Heart left ventricle (tissue), 16 donors: ENCODE measurements at places on chromosomes 6 and 20.

GRCh38 chr6:150741633-150742200 lies 123.8 kb upstream of the MTHFD1L start:
- peak; percentile 25 for DNase-seq

DNA sequence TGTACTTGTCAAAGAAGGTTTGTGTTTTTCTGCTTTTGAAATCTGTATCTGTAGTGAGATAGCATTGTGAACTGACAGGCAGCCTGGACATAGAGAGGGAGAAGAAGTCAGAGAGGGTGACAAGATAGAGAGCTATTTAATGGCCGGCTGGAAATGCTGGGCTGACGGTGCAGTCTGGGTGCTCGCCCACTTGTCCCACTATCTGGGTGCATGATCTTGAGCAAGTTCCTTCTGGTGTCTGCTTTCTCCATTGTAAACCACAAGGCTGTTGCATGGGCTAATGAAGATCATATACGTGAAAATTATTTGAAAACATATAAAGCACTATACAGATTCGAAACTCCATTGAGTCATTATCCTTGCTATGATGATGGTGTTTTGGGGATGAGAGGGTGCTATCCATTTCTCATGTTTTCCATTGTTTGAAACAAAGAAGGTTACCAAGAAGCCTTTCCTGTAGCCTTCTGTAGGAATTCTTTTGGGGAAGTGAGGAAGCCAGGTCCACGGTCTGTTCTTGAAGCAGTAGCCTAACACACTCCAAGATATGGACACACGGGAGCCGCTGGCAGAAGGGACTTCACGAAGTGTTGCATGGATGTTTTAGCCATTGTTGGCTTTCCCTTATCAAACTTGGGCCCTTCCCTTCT lies 18.4 kb downstream of the CD83 start:
- no peak for DNase-seq

DNA sequence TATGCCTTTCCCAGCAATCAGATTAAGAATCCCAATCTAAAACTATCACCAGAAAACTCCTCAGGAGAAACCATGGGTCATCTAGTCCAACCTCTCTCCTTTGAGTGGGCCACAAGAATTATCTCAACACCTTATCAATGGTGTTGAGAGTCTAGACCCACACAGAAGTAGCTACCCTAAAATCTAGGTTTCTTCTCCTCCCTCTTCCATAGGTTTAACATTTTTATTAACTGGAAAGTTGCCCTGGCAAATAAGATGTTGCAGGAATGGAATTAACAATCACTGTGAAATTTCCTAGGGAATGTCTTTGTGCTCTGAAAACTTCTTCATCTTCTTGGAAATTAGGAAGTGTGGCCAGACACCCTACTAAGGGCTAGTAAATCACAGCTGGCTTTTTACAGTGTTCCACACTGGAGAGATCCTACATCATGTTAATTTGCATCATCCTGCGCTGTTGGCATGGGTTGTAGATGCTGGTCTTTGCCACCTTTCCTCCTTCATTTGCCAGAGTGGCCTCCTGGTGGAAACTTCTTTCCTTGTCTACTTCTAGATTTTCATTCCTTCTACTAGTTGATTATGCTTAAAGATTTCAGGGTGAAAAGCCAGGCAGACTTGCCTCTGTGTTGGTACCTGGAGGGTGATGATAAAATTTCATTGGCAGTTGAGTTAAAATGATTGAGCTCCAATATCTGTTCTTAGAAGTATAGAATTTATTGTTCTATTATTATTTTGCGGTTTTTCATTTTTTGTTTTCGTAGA lies 2.7 kb downstream of the TNFAIP3 start:
- DNase-seq: no peak

GRCh38 chr6:107560657-107561056 lies 70.7 kb downstream of the SOBP start:
- peak; percentile 32 for DNase-seq

- no peak for DNase-seq
These were observed 102.7 kb downstream of the PAX1 start for GRCh38 chr20:21808139-21808538.

- DNase-seq: no peak
These were observed 384.4 kb upstream of the JARID2 start for GRCh38 chr6:14861491-14861943.

- DNase-seq: no peak
These were observed 88.3 kb downstream of the NINL start for GRCh38 chr20:25496968-25497401.

DNA sequence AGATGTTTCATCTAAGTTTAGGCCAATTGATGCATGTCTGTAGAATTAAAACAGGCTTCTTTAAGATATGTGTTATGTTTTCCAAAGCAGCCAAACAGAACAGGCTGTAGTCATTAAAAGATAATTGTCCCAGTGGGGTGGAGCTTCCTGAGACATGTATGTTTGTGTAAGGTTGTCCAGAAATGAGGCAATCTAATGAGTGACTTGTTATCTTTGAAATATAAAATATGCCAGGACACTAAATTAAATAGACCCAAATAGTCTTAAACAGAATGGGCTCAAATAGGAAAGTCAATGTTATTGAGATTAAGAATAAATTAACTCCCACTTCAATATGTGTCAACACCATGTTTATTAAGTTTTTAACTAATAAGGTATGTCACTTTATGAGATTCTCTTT lies 204.7 kb upstream of the RNF217 start:
- no peak for DNase-seq

DNA sequence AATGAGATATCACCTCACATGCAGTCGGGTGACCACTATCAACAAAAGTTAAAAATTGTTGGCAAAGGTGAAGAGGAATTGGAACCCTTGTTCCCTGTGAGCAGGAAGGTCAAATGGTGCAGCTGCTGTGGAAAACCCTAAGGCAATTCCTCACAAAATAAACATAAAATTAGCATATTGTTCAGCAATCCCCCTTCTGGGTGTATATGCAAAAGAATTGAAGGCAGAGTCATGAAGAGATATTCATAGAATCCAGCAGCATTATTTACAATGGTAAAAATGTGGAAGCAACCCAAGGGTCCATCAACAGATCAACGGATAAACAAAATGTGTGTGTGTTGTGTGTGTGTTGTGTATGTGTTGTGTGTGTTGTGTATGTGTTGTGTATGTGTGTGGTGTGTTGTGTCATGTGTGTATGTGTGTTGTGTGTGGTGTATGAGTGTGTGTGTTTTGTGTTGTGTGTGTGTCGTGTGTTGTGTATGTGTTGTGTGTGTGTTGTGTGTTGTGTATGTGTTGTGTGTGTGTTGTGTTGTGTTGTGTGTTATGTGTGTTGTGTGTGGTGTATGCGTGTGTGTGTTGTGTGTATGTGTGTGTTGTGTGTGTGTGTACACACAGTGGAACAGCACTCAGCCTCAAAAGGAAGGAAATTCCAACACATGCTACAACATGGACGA lies 245.1 kb downstream of the ERMARD start:
- no peak for DNase-seq

DNA sequence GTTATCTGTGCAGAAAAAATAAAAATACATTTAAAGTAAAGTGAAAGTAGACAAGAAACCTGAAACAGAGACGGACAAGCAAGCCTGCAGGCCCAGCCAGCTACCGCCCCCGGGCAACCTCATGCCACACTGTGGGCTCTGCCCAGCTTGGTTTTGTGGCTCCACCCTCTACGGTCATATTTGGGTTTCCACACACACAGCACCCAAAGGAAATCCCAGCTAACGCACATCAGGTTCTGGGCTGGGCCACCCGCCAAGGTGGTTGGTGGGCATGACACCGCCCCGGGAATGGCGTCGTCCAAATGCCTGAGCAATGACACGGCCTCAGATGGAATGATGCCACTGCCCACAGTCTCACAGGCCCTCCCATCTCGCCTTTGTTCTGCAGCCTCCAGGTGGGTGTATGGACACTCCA lies 22.9 kb downstream of the FAM110A start:
- DNase-seq: no peak

DNA sequence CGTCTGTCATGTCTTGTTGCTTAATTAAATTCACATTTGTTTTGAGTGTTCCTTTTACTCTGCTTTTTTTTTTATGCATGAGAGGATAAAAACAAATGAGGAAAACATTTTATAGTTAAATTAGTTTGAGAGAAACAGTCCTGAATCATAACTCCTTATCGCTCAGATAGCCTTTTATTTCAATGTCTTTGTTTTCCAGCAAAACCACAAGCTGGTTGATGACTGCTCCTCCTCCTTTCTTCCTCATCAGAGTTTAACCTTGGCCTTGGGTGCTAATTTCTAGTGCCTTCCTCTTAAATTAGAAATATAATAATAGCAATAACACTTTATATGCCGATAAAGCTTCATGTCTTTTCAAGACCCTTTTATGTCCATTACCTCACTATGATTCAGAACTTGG lies 3.1 kb downstream of the NOX3 start:
- no peak for DNase-seq

DNA sequence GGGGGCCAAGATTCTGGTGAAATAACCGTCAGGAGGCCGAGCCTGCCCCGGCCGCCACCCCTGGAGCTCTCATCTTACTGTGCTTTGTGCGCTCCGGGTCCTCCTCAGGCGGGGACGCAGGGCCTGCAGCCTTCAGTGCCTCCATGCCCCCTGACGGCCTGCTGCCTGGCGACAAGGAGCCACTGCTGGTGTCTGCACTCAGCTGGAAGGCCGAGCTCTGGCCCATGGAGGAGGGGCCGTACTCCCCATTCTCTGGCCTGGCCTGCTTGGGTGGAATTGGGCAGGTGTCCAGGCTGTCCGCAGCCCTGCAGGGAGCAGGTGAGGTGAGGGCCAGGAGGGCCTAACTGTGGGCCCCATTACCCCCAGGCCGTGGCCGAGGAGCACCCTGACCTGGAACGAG lies 5.3 kb downstream of the ZNF512B start:
- peak; percentile 31 for DNase-seq
